Endothelial cell (in vitro differentiated cells): ENCODE measurements at places on chromosomes 2 and 18.

DNA sequence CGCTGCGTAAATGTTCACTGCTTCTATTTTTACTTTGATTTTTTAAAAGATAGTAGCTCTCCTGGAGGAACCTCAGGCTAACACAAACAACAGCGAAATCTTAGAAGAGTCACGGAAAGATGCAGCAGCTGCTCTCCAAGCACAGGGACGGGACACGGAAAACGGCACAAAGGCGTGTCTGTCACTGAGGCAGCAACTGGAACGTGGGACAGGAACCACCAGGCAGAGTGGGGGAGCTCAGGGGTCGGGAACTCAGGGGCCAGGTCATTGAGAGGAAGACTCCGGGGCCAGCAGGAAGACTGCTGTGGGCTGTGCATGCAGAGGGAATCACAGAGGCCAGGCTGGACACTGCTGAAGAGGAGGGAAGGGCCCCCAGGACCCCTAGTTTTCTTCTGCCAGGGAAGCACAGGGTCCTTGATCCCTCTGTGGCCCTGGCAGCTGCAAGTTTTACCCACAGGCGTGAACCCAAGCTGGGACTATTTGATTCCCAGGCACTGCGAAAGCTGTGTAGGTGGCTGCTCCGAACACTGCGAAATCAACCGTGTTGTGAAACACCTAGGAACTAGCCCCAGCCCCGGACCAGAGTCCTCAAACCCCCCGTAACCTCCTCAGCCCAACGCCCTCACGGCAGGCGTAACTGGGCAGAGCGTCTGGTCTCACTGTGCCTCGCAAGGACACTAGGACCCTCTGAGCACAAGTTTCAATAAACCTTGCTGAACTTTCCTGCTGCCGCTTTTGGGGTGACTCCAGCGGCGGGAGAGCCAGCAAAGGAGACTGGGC, 263.0 kb downstream of the EIPR1 start:
- DNase-seq: no peak

DNA sequence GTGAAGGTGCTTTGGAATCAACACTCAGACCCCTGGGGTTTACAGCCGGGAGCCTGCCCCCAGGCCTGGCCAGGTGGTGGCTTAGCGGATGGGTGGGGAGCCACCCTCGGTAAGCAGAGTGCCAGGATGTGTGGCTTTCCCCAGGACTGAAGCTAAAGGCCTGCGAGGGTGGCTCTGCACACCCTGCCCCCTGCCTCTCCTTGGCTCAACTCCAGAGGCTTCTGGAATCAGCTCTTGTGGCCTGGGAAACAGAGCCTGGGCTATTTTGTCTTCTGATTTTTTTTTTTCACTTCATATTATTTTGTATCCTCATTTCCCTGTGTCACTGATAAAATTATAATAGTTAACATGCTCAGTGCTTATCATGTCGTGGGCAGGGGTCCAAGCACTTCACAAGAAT, 79.8 kb downstream of the RHOB start:
- no peak for DNase-seq

- no peak for DNase-seq
Observed at GRCh38 chr2:165219481-165219880, 15.6 kb upstream of the SCN3A start.

DNA sequence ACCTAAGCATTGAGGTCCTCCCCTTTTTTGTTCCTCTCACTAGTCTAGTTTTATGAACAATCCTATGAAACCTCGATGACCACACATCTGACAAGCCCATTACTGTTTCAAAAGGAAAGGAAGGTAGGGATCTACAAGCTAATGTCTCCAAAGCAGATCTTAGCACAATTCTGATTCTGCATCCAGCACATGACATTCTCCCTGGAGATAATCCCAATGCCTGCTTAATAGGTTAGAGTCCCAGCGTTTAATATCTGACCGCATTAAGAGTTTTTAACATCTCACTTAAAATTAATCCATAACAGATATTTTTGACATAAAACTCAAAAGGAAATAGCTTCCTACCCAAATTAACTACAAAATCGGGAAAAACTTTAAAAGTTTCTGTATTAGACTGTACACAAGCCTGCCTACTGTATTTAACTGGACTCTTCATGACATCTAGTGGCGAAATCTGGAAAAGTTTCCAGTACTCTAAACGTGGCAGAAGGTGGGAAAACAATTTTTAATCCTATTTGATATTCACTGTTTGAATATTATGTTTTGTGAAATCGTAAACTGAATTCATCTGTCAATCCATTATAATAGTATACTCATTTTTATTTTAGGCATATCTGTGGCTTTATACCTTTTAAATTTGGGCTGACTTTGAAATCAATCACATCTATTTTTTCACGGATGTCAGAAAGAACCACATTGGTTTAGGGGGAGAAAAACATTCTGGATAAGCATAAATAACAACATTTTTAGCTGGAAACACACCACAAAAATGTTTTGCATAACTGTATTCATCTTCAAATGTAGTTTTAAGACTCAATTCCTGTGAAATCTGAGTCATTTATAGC, 62.4 kb downstream of the TXNL1 start:
- peak; percentile 52 for DNase-seq

- no peak for DNase-seq
Observed at GRCh38 chr18:76983613-76984051, 149.0 kb downstream of the MBP start.

- no peak for DNase-seq
Observed at GRCh38 chr18:48548921-48549320, 10.1 kb downstream of the CTIF start.

- DNase-seq: no peak
Observed at GRCh38 chr18:69658685-69659084, 258.0 kb downstream of the DOK6 start.

DNA sequence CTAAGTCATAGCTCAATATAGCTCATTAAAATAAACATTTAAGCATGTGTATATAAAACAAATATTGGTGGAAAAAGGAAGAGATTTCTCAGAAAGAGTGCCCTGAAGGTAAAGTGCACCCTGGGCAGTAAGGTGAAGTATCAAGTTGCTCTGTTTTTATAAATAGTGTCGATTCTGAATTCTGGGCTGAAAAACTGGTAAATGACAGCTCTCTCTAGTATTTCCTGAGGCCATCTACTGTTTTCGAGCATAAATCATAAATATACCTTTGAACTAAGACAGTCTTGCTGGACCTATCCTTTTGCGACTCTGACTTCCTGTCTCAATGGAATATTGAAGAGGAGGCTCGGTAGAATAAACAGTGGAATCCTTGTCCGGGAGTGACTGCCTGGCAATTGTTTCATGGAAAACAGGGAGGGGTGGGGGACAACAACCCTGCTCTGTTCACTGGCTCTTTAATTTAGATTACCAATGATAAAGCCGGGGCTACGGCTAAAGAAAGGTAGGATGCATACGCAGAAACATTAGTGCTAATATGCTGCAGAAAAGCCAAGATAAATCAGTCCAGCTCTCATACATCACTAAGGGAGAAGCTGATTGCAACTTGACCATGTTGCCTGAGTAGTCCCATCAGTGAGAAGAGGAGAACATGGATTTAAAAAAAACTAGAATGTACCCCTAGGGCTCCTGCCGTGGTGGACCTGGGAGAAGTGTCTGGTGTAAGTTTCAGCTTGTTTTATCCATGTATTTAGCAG, 124.1 kb downstream of the RAPGEF4 start:
- DNase-seq: no peak

DNA sequence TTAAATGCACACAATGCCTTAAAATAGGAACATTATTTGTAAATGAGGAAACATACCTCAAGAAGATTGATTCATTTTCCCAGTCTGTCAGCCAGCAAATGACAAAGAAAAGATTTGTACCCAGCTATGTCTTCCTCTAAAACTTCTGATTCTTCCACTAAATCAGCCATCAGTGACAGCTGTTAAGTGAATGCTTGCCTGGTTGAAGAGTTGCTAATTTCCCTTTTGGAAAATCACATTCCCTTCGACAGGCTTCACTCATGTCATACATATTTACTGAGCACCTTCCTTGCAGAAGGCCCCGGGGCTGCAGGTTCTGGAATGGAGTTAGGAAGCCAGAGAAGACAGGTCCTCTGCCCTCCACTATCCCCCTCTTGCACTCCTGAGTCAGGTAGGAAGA, 112.0 kb upstream of the SLC66A3 start:
- DNase-seq: no peak

- no peak for DNase-seq
Observed at GRCh38 chr2:19187323-19188020, 171.0 kb downstream of the OSR1 start.

- no peak for DNase-seq
Observed at GRCh38 chr2:191836471-191836852, 10.4 kb downstream of the CAVIN2 start.

- no peak for DNase-seq
Observed at GRCh38 chr2:74286725-74287124, 56.5 kb downstream of the SLC4A5 start.

DNA sequence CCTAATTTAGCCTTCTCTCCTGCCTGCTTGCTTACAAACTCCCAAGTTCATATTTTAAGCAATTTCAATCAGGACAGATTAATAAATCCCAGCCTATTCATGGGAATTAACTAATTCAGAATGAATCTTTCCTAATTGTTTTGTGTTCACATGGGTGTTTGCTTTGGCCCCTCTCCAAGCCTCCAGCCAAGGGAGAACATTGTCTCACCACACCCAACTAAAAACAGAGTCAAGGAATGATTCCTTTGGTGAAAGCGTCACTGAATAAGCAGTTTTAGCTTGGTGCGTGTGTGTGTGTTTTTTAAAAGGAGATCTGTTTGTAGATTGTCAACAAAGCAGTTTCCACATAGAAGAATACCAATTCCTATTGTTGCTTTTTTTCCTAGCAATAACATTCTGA, 43.0 kb upstream of the DSG1 start:
- DNase-seq: no peak

- DNase-seq: no peak
Observed at GRCh38 chr18:12928206-12928605, 19.6 kb upstream of the SEH1L start.

- DNase-seq: no peak
Observed at GRCh38 chr18:34965108-34965507, 76.1 kb upstream of the MAPRE2 start.

- no peak for DNase-seq
Observed at GRCh38 chr2:177633111-177633510, 240.5 kb downstream of the AGPS start.

- no peak for DNase-seq
Observed at GRCh38 chr18:23812546-23813440, 123.5 kb downstream of the LAMA3 start.

- no peak for DNase-seq
Observed at GRCh38 chr18:3329872-3330271, 67.9 kb downstream of the MYL12B start.

DNA sequence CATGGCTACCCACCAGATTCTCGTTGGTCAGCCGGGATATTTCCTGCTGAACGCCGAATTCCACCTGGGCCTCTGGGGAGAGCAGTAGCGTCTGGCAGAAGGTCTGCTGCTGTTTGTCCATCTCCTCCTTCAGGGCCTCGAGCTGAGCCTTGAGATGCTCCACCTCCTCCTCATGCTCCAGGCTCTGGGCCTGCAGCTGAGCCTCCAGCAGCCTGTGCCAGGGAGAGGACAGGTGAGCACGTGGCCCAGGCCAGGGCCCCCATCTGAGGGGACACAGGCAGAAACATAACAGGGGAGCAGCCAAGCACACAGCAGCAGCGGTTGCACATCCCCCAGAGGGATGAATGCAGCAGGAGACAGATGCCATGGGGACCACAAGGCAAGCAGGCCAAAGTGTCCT, 40.1 kb upstream of the ACAA2 start:
- DNase-seq: no peak

- DNase-seq: no peak
Observed at GRCh38 chr2:67649331-67650261, 252.5 kb downstream of the ETAA1 start.

DNA sequence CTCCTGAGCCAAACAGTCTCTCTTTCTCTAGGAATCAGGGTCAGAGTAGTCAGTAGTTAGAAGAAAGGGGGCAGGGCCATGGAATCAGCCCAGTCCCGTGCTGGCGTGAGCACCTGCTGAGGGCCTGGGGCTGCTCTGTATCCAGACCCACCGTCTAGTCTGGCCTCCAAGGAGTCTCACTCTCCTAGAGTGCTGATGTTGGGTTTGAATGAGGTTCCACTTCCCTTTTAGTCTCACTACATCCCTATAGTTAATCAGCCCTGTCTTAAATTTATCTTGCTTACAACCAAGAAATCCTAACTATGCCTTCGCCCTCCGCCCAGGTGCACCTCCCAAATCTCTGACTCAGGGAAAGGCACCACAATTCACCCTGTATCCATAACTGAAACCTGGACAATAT, 13.4 kb upstream of the KCTD1 start:
- no peak for DNase-seq
